ENCODE measurements at places on chromosomes 2 and 18. TPM values are rescaled to one million over a fixed set of nuclear protein-coding genes. Genes with fewer than 3 reads are reported as not detected.

DNA sequence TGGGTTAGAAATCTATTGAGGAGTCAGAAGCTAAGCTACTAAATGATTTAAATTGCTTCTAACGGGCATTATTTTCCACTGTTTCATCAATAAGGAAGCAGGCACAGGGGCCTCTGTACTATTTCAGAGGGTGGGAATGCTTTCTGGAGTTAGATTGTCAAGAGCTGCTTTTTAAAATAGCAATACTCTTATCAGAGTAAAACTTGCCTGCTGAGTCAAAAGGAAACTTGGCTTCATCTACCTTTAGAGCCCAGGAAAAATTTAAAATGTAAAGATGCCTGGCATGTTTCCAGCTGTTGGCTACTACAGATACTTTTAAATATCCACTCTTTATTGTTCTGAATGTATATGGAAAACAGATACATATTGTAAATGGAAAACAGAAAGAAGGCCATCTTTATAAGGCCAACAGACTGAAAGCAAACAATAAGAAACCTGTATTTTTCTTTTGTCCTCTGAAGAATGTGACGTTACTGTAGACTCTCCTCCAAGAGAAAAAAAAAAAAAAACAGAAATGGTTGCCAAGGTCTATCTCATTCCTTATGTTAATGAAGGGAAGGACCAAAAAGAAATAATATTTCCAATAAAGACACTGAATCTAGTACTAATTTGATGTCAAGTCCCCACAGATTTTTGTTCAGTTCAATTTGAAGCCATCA is 79.1 kb downstream of the FIGN start:
- DNase-seq: no peak

SNTG2 gene
- total RNA-seq: 2.4 TPM

LYPD6B gene
- total RNA-seq: not detected

DNA sequence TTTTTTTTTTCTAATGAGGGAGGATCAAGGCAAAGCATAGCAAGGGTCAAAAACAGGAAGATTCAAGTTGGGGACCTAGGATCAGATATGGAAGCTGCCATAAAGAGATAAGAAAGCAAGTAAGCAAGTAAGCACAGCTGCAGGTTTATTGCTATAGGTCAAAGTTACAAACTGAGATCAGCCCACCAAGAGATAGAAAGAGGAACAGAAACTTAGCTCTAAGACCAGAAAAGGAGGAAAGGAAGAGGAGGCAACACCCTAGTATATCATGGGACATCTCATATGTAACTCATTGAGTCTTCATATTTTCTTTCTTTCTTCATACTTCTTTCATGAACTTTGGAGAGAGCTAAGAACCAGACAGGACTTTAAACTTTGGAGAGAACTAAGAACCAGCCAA is 295.9 kb upstream of the CRIM1 start:
- DNase-seq: no peak

GKN2 gene
- not detected for total RNA-seq

- DNase-seq: no peak
Observed at GRCh38 chr2:159195697-159196096, 90.8 kb downstream of the WDSUB1 start.

- DNase-seq: no peak
Observed at GRCh38 chr18:48022531-48023329, 92.3 kb upstream of the SMAD2 start.

- DNase-seq: no peak
Observed at GRCh38 chr2:210445116-210445707, 31.3 kb downstream of the LANCL1 start.

- no peak for DNase-seq
Observed at GRCh38 chr2:228575897-228576296, 394.4 kb upstream of the SPHKAP start.

All from Right ventricle myocardium inferior (tissue), 1 donor.